HAP-1 (cell line): ENCODE measurements at places on chromosomes 12 and 14.

DNA sequence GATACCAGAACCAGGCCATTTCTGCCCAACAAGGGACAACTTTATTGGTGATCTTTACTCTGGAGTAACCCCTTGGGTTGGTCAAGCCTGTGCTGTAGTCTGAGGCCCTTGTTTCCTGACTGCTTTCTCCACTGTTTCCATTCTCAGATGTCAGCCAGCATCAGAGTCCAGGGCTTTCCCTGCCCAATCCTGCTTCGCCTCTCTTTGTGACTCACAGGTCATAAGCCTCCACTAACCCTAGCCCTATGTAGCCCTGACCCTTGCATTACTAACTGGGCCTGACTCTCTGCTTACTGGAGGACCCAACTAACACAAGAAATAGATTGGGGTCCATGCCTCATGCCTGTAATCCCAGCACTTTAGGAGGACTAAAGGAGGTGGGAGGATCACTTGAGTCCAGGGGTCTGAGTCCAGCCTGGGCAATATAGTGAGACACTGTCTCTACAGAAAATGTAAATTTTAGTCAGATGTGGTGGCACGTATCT, 8.6 kb upstream of the SNRNP35 start:
- DNase-seq: no peak

DNA sequence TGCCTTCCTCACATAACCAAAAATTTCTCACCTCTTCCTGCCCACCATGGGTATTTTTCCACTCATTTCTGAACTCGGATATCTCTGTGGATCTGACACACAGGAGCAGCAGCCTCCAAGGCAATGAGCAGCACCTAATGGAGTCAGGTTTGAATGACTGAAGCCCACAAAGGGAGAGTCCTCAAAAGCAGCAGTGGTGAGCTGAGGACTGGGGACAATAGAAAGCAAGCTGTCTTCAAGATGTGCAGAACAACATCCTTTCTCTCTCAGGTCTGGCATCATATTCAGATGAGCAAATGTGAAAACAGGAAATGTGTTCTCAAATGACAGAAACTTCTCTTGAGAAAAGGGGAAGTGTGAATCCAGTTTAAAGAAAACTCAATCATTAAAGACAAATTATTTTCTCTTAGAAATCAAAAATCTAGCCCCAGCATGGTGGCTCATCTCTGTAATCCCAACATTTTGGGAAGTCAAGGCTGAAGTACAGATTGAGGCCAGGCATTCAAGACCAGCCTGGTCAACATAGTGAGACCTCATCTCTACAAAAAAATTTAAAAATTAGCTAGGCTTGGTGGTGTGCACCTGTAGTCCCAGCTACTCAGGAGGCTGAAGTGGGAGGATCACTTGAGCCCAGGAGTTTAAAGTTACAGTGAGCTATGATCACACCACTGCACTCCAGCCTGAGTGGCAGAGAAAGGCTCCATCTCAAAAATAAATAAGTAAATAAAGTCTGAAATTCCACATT, 54.2 kb downstream of the C12orf42 start:
- no peak for DNase-seq

GRCh38 chr14:85024931-85025330, 505.0 kb upstream of the FLRT2 start:
- no peak for DNase-seq

- DNase-seq: peak; percentile 24
These were observed 90.7 kb downstream of the SINHCAF start for GRCh38 chr12:31234955-31235867.

GRCh38 chr14:32633224-32633859, 304.2 kb downstream of the AKAP6 start:
- DNase-seq: peak; percentile 31

GRCh38 chr14:89417465-89418225, 612 bp upstream of the FOXN3 start:
- peak; percentile 69 for DNase-seq
